GM23248 (cell line): ENCODE measurements at places on chromosomes 1 and 21.
A peak's percentile ranks its signal among the peaks of the same experiment; 100 is the strongest.

GRCh38 chr1:206839857-206840256 lies 25.6 kb upstream of the IL20 start:
- DNase-seq = peak; percentile 63

DNA sequence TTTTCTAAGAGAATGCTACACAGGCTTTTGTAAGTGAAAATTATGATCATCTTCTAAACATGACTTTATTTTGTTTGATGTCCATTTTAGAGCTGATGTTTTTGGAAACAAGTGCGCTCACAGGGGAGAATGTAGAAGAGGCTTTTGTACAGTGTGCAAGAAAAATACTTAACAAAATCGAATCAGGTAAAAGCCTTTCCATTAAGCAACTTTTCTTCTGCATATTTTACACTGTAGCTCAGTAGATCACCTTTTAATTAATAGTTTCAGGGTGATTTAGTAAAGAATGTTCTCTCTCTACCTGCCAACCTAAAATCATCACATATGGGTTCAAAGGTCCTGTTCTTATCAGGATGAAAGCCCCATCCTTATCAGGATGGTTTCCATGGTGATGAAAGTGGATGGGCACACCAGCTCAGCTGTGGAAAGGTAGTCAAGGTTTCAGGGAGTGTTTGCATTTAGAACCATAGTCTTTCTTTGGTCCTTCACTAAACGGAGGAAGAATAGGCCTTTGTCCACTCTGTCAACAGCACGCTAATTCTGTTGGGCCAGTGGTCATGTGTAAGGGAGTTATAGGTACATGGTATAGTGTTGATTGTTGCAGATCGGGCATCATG lies 28.1 kb downstream of the RAB4A start:
- DNase-seq = no peak

DNA sequence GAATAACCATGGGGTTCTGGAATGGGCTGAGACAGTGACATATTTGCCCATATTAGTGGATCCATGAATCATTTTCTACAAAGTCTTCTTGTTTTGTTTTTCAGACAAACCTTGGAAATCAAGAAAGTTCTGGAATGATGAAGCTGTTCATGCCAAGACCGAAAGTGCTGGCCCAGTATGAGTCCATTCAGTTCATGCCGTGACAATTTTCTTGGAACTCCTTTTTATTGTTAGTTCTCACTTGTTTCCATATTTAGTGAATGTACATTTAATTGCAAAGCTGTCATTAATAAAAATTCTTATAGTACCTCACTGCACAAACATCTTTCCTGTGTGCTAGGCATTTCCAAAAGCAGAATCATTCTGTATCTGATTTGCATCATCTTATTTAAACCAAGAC lies 100.6 kb upstream of the KCNJ15 start:
- DNase-seq = peak; percentile 65

DNA sequence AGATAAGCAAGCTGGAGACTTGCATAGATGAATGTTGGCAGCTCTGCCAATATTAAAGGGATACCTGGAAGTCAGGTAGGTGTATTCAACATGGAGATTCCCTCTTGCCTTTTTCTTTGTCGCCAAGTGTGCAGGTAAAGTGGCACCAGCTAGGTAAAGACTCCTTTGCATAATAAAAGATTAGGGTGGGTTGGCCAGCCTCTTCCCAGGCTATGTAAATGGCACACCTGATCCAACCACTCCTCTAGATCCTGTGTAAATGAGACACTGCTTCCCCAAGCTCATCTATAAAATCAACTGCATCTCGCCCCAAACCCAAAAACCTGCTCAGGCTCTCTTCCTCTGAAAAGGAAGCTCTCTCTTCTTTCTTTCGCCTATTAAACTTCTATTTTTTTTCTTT lies 100.8 kb upstream of the DSCAM start:
- DNase-seq = no peak

DNA sequence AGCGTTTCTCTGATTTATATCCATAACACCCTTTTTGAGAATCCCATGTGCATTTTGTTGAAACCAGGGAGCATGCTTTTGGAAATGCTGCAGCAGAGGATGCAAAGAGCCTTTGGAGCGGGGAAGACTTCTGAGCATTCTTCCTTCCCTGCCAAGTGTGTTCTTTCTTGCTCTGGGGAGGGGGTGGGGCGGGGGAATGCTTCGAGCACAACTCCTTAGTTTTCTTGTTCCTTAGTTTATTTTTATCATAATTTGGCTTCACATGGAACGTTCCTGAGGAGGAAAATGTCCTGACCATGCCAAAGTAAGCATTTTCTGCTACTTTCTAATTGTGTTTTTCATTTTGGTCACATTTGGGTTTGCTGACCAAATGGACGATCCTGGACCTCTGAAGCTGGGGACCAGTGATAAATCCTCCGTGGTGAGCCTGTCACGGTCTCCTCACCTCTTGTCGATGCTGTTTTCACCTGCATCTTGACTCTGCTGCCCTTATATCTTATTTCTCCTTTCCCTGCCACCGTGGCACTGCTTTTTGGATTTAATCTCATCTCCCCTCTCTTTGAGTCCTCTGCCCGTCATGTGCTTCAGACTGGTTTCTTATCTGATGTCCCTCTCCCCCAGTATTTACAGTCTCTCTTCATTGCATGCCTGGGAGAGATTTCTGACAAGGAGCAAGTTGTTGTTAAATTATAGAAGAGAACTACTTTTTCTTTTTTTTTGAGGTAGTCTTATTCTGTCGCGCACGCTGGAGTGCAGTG lies 2.4 kb downstream of the CTPS1 start:
- peak; percentile 15 for DNase-seq

DNA sequence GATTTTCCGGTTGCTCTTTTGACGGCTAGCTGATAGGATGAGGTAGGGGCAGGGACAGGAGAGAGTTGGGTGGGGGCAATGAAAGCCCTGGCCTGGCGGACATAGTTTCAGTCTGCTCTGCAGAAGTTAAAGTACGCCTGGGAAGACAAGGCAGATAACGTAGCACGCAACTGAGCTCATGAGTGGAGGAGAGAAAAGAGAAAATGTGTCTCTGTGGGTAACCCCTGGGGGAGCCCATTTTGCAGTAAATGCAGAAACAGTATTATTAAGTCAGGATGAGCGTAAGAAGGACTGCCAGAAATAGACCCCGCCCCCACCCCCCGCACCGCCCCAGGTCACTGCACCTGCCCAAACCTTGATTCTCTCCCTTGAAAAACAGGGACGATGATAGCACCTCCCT lies 51.7 kb upstream of the TARBP1 start:
- no peak for DNase-seq

DNA sequence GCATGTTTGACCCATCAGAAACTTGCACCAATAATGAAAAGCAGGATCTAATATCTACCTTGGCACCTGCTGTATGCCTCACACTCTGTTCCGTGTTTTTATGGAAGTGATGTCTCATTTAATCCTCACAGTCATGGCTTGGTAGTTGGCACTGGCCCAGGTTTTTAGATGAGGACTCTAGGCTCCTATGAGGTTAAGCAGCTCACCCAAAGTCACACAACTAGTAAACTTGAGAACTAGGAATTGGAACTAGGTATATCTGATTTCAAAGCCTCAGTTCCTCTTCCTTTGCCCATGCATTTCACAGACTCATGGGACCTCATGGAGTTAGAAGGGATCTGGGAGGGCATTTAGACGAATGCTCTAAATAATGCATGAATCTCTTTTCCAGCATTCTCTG lies 21.3 kb upstream of the TARBP1 start:
- peak; percentile 56 for DNase-seq

GRCh38 chr1:67838180-67838910 lies 5.1 kb upstream of the GNG12 start:
- peak; percentile 80 for DNase-seq

DNA sequence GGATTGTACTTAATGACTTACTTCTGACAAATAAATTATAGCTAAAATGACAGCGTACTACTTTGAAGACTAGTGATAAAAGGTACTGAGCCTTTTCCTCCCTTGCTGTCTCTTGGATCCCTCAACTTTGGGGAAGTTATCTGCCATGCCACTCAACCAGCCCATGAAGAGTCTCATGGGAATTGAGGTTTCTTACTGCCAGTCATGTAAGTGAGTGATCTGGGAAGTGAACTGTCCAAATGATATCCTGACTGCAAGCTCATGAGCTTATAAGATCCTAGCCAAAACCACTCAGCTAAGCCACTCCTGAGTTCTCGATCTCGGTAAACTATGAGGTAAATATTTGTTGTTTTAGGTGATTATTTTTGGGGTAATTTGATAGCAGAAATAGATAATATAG lies 247.8 kb downstream of the NCAM2 start:
- DNase-seq = no peak
